Activated CD8-positive, alpha-beta memory T cell treated with anti-CD3 and anti-CD28 coated beads for 48 hours (primary cell): ENCODE measurements at places on chromosomes 3 and 15.
A peak's percentile ranks its signal among the peaks of the same experiment; 100 is the strongest.

DNA sequence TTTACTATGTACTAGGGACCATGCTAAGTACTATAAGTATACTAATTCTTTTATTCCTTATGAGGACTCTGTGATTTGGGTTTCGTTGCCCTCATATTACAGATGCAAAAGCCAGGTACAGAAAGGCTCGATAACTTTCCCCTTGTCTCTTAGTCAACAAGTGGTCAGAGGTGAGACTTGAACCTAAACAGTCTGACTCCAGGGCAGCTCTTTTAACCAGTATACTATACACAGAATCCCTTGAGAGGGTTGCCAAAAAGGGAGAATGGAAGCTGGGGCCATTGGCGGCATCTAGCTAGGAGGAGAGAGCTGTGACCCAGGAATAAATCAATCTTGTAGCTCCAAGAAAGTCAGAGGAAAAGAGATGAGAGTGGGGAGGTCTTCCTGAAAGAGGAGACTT, 92.4 kb downstream of the TOP2B start:
- no peak for DNase-seq

- DNase-seq, result no peak
Measured at GRCh38 chr15:71612397-71612722, 198.0 kb upstream of the NR2E3 start.

- DNase-seq, result peak; percentile 3
Measured at GRCh38 chr15:88331291-88331690, 74.8 kb upstream of the NTRK3 start.

DNA sequence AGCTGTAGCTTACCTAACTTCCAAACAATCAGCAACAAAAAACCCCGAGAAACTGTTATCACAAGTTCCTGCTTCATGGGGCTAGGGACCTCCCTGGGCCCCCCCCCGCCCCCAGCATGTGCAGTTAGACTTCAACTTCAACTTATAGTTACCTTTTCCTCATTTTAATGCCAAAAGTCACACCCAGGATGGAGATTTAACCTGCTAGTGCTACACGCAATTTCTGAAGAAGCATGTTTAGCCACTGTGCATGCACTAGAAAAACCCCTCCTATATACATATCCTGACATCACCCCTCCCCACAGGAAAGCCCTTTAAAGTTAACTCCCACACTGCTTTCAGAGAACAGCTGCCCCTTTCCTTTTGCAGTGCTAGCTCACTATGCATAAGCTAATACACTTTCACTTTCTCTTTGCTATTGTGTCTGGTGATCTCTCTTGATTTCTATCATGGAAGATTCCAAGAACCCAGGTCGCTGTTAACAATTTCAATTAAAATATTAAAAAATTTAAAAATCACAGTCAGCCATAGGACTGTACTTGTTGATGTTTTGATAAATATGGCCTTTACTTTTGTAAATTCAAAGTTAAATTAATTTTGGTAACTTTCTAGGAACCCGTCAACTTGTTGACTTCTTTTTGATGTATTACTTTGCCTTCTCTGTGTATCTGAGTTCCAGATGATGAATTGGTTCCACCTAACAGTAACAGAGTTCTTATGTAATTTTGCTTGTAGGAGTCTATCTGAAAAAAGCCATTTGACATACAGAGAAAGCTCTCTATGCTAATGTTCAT, 75.2 kb upstream of the ACAD9 start:
- no peak for DNase-seq

GRCh38 chr3:65379223-65379622, 659.5 kb downstream of the MAGI1 start:
- no peak for DNase-seq

DNA sequence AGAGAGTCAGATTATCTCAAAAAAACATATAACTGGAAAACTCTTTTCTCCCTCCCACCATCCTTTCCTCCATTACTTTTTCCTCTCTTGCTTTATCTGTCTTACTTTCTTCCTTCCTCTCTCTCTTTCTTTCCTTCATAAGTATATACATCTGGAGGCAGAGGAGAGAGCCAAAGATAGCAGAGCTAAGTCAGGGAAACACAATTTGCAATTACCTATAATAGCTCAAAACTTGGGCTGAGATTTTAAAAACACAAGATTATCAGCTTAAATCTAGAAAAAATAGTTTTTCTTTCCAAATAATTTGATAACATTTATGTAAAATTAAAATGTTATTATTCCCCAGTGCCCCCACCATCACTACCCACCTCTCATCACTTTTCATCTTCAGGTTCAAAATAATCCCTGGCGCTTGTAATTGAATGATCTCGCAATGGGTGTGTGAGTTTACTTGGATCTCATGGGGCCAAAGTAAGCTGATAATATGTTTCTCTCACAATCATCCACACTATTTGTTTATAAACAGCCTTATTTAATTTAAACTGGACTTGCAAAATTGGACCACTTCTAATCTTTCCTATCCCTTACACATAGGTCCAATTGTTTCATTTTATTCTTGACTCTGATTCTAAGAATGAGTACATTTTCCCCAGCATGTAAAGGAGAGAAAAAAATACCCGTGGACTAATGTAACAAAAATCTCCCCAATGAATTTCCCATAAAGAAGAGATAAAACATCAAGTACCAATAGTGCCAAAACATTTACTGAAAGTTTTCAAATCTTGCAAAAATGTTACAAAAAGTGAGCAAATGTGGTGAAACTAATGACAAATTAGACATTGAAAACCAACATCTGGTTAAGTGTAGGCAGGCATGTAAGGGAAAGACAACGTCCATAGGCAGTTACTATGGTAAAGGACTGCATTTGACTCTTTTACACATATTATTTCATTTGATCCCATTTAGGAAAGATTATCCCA, 236.9 kb downstream of the DTWD1 start:
- DNase-seq, result no peak

DNA sequence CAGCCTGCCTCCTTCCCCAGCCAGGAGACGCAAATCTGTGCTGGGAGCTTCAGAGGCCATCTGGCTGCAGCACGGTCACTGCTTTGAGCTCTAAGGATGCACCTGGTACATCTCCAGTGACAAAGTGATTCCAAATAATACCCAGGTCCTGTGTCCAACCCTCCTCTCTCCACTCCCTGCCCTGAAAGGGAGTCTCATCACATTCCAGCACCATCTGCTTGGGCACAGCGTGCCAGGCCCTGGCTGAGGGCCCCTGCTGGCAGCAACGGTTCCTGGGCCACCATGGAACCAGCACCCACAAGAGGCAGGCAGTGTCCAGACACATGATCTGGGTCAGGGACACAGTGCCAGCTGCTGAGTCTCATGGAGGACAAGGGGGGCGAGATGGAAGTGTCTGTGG, 81.3 kb downstream of the MTHFS start:
- no peak for DNase-seq

- DNase-seq, result no peak
Measured at GRCh38 chr3:34261001-34261385, 462.6 kb downstream of the PDCD6IP start.

DNA sequence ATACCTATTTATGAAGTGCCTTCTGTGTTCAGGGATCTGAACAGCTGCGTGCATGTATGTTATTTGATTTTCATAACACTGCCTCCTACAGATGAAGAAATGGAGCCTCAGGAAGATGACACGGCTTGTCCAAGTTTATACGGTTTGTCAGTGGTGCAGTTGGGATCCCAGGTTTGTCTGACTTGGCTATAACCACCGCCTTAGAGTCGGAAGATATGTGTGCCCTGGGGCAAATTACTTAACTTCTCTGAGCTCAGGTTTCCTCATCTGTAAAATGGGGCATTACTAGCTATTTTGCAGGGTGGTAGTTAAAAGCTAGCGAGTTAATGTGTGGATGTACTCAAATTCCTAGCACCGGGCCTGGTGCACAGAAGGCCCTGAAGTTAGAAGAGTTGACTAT, 54.1 kb upstream of the ANP32A start:
- DNase-seq, result no peak

DNA sequence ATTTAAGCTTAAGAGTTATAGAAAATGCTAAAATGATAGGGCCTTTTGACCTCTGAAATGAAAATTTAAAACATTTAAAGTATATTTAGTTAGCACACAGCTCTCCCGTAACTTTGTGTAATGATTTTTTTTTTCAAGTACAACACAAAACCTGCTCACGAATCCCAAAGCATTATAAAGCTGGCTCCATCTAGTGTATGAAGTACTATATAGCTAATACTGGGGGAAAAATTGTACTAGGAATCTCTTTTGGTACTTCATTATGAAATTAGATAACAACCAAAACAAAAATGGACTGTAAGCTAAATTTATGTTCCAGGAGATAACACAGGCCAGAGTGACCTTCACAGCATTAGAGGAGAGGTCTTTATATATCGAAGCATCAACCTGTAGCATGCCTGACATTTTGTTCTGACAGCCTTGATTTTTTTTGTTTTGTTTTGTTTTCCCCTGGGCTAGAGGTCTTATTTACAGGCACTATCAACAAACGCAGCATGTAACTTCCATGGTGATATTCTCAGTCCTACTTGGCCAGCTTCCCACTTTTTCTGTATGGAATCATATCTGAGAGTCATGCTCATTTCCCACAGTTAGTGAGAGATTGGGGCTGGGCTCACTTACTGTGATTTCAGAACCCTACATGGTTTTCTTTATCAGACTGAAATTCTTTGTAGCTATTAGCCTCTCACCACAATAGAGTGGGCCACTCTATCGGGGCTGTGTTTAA, 116.3 kb downstream of the MITF start:
- no peak for DNase-seq

GRCh38 chr15:31275331-31276262, 51.0 kb upstream of the KLF13 start:
- DNase-seq, result no peak

- no peak for DNase-seq
Measured at GRCh38 chr15:62888623-62889022, 153.9 kb upstream of the TPM1 start.

GRCh38 chr15:68258692-68259091, 18.9 kb upstream of the FEM1B start:
- no peak for DNase-seq

DNA sequence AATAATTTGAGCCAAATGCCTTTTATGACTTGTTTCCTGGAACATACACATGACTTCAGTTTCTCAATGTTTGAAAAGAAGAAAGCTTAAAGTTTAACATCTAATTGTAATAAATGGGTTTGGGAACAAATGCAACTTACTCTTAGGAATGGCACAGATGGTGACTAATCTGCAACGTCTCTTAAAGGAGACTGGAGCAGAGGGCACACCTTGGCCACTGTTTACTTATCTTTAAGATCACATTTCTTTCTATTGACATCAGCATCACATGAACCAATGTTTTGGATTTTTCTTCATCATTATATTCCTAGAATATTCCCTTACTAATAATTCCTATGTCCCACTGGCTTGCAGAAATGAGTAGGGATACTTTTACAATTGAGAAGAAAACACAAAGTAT, 229.5 kb downstream of the CHL1 start:
- DNase-seq, result no peak

GRCh38 chr15:55247766-55248427, 41.7 kb downstream of the RAB27A start:
- no peak for DNase-seq

- DNase-seq, result no peak
Measured at GRCh38 chr15:31300981-31301672, 25.5 kb upstream of the KLF13 start.

GRCh38 chr3:105334138-105334882, 32.4 kb upstream of the ALCAM start:
- no peak for DNase-seq

DNA sequence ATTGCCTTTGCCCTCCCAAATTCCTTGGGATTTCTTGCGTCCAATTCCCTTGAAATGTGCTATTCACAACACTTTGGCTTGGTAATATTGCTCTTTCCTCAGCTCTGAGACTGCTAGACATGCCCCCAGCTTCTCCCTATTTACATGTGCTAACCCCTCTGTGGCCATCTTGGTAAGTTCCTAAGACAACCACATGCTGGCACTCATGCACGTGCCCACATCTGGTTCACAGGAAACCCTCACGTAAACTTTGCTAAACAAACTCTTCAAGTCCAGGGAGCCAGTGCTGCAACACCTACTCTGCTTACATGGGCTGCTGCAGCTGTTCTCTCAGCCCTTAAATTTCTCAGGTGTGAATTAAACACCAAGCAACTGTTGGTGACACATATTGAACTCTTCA, 121.8 kb downstream of the ADAMTSL3 start:
- DNase-seq, result no peak

- no peak for DNase-seq
Measured at GRCh38 chr3:64133272-64133671, 92.0 kb downstream of the PRICKLE2 start.

- no peak for DNase-seq
Measured at GRCh38 chr3:51389423-51390183, 1.5 kb upstream of the RBM15B start.

DNA sequence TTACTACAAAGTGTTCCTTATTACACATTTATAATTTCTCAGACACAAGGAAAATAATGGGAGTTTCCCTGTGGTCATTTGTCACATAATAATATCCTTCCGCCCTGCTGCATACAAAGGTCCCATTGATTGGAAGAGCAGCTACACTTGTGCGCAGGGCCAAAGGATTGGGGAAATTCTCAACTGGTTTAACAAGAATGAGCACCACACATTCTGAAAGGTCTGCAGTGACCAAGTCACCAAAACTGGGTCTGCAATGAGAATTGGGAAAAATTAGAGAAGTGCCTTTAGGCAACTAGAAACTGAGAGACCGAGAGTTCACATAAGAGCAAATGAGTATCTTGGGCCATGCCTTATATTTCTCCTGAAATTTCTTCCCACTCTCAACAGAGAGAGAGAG, 98.2 kb upstream of the NR2F2 start:
- DNase-seq, result no peak

DNA sequence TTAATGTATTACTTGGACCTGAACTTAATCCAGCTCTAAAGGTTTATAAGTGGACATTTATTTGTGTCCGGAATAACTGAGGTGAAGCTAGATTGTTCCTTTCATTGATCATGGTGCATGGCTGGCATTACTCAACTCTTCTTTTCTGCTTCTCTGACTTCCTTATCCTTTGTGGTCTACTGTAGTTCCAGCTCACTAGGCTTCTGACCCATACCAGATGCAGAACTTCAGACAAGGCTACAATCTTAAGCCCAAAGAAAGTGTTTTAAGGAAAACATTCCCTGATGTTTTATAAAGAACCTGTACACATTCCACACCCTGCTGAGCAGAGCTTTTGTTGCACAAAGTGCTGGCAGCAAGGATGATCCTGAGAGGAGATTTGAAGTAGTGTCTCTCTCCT, 250.8 kb upstream of the TGFBR2 start:
- no peak for DNase-seq

GRCh38 chr3:107727102-107727501, 204.3 kb downstream of the BBX start:
- DNase-seq, result no peak

DNA sequence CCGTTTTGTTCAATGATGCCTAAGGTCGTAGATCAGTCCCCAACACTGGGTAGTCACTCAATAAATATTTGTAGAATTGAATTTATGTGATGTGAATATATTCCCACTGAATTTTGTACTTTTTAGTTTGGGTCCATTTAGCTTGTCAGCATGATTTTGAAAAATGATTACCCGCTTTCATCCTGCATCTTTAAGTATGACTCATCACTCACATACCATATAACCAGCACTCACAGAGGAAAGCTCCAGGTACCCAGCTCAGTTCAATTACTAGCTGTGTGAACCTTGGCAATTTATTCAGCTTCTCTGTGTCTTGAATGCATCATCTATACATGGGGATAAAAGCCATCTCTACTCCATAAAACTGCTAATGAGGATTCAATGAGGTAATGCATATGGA, 2.2 kb upstream of the MLF1 start:
- DNase-seq, result no peak
